ENCODE measurements at places on chromosomes 2 and 18. TPM values are rescaled to one million over a fixed set of nuclear protein-coding genes. Genes with fewer than 3 reads are reported as not detected.

Gene ITGA6
- total RNA-seq, result 10.2 TPM

DNA sequence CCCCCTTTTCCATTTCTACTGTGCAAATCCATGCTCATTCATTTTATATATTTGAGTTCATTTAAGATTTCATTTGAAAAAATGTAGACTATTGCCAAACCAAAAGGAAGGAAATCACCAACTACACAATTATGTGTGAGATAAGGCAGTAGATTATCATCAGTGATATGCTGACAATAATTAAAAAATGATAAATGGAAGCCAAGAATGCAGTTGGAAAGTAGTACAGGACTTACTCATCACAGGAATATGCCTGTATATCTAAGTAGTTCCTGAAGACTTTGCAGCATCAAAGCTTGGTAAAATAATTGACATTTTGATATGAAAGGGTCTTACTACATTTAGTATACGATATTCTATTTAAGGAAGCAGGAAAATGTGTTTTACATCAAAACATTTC is 166.1 kb upstream of the OTX1 start:
- peaks cover 16% of the 10 kb centered on the region for H3K36me3 ChIP-seq
- no peaks in the 10 kb centered on the region for H3K4me1 ChIP-seq
- no peak overlapping the region for H3K27ac ChIP-seq
- H3K4me3 ChIP-seq, result no peak overlapping the region

DNA sequence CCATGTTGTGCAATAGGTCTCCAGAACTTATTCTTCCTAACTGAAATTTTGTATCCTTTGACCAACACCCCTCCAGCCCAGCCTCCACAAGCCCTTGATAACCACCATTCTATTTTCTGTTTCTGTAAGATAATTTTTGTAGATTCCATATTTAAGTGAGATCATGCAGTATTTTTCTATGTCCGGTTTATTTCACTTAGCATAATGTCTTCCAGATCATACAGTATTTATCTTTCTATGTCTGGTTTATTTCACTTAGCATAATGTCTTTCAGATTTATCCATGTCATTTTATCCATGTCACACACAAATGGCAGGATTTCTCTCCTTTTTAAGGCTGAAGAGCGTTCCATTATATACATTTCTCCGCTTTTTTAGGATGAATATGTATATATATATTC is 24.4 kb upstream of the ONECUT2 start:
- no peak overlapping the region for H3K4me3 ChIP-seq
- no peak for DNase-seq
- H3K27ac ChIP-seq, result no peak overlapping the region
- H3K4me1 ChIP-seq, result no peaks in the 10 kb centered on the region
- peaks cover 45% of the 10 kb centered on the region for H3K27me3 ChIP-seq

DNA sequence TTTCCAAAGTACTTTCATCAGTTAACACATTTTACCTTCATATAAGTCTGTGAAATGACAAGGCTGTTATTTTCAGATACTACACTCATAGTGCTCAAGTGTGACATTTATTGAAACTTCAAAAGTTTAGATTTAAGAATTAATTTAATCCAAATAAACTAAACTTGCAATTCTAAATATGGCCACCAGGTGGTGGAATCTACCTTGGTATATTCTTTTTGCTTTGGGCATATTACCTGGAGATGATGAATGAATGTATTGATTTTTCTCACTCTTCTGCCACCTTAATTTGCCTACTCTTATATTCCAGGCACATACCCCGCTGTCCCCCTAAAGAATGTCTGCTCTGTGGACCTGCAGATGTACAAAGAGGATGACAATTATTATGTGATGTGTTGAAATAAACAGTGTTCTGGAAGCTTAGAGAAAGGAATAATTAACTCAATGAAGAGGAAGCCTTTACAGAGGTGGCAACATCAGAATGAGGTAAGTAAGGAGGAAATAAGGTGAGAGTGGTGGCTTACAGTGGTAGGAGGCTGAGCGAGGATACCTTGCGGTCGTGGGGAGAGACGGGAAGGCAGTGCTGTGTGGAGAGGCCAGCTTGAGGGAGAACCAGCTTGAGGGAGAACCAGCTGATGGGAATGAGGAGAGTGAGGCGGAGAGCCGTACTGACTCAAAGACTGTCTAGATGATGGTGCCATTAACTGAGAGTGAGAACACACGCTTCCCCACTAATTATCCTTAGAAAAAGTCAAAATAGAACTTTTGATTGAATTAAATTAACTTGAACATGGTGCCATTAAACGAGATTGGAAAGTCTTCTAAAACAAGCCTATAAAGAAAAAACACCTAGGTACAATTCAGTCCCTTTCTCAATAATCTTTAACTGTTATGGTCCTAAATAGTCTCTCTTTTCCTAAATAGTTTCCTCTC is 179.5 kb downstream of the CELF4 start:
- no peak for DNase-seq
- H3K36me3 ChIP-seq, result no peaks in the 10 kb centered on the region
- H3K4me3 ChIP-seq, result no peak overlapping the region
- no peak overlapping the region for H3K27ac ChIP-seq
- no peaks in the 10 kb centered on the region for H3K4me1 ChIP-seq

GRCh38 chr2:70083344-70084156 is 3.7 kb upstream of the PCBP1 start:
- peak; percentile 57 for DNase-seq
- H3K27me3 ChIP-seq, result peaks cover 4% of the 10 kb centered on the region
- H3K36me3 ChIP-seq, result peaks cover 61% of the 10 kb centered on the region

- peaks cover 3% of the 10 kb centered on the region for H3K36me3 ChIP-seq
- no peak for DNase-seq
- peaks cover 8% of the 10 kb centered on the region for H3K4me1 ChIP-seq
- H3K27me3 ChIP-seq, result peaks cover 26% of the 10 kb centered on the region
Measured at GRCh38 chr18:61931654-61932379, 39.0 kb upstream of the RNF152 start.
